ENCODE measurements at places on chromosomes 4 and X.

DNA sequence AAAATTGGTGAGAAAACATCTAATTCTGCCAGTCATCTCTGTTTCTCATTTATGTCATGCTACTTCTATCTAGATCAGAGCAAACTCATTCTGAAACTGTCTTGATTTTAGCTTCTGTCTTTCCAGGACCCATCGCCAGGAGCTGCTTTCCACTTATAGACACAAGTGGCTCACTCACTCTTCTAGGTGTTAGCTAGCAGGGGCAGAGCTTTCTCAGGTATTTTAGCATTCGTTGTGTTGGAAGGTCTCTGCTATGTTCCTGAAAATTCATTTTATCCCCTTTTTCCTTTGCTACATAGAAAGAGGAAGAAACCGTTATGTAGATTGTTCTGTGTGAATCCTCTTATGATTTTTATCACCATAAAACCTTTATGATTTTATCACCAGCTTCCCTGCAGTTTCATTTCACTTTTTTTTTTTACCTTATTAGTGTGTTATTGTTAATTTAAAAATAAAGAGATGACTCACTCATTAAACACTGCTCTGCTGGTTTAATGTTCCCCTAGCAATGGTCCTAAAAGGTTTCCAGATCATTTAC is 246.6 kb upstream of the AADAT start:
- DNase-seq = no peak

GRCh38 chr4:26964512-26964911 is 103.9 kb downstream of the STIM2 start:
- DNase-seq = no peak

- no peak for DNase-seq
These were observed at the start of gene PDGFC for GRCh38 chr4:156971676-156972378. PDGFC (minus strand) TSS chr4:156971799; CDS start chr4:156970903, 896 bp downstream.

GRCh38 chr4:138305050-138305449 is 62.9 kb upstream of the SLC7A11 start:
- DNase-seq = no peak

DNA sequence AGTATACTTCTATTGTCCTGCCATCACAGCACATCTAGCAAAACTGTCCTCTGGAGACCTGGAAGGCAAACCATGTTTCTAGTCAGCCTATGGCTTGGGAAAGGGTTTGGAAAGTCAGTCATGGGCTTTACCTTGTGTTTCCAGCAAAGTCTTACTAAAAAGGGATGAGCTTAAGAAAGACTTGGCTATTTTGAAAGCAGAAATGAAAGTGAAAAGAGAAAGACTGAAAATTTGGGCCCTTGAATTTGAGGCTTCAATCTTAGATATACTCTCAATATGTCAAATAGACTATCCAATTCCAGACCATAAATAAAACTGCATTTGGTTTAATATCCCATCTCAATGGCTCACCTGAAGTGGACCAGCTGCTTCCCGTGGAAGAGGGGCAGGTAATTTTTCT is 127.9 kb downstream of the ZNF330 start:
- no peak for DNase-seq

DNA sequence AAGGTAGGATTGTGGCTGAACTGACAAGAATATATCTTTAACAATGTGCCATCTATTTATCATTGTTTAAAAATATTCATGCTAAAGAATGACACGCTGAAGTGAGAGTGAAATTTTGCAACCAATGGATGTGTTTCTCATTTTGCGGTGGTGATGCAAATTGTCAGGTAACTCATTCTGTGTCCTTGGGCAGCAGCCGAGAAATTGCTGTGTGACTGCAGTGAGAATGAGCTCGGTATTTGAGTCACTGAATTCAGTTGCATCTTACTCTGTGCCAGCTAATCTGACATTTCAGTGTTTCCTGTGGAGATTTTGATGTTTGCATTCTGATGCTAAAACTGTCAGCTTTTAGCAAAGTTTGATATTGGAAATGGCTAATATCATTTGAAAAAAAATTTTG is 28.1 kb downstream of the MCUB start:
- DNase-seq = no peak

- no peak for DNase-seq
These were observed 3.6 kb downstream of the GEMIN8 start for GRCh38 chrX:14026121-14026520.

GRCh38 chrX:111874241-111874640 is 1.7 kb upstream of the TRPC5OS start:
- DNase-seq = no peak

- no peak for DNase-seq
These were observed 18.1 kb downstream of the CHIC1 start for GRCh38 chrX:73581002-73581628.

GRCh38 chr4:385934-386707 is 48.5 kb downstream of the ZNF141 start:
- no peak for DNase-seq

DNA sequence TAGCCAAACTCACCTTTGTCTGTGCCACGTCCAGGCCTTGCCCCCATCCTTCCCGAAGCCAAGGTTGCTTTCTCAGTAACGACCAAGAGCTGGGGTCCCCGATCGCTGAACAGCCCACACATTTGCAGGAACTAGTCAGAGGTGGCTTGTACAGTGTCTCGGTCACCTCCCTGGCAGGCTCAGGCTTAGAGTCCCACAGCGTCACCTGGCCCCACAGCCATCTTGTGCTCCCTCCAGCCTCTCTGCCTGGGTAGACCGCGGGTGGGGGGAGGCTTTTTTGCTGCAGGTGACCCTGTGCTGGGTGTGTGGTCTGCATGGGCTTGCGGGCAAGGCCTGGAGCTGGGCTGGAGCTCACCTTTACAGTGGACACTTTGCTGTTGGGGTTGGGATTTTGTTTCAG is 60.2 kb downstream of the PSAPL1 start:
- DNase-seq = no peak

- no peak for DNase-seq
These were observed 740.9 kb downstream of the ARAP2 start for GRCh38 chr4:35503435-35503834.

DNA sequence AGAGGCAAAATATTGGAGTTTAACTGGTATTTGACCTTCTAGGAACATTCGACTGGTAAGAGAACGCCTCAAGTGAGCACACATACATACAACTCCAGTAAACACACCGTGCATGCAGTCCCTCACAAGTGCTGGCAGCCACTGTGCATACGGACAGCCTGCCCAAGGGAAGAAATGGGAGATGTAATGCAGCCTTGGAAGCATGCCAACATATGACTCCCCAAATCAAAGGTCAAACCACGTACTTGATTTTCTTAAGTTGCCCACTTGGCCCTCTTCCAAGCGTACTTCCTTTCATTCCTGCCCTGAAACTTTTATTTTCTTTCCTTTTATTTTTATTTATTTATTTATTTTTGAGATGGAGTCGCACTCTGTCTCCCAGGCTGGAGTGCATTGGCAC is 206.6 kb downstream of the SPRY1 start:
- DNase-seq = no peak

- DNase-seq = no peak
These were observed 41.2 kb downstream of the DCLK2 start for GRCh38 chr4:150119492-150119891.

DNA sequence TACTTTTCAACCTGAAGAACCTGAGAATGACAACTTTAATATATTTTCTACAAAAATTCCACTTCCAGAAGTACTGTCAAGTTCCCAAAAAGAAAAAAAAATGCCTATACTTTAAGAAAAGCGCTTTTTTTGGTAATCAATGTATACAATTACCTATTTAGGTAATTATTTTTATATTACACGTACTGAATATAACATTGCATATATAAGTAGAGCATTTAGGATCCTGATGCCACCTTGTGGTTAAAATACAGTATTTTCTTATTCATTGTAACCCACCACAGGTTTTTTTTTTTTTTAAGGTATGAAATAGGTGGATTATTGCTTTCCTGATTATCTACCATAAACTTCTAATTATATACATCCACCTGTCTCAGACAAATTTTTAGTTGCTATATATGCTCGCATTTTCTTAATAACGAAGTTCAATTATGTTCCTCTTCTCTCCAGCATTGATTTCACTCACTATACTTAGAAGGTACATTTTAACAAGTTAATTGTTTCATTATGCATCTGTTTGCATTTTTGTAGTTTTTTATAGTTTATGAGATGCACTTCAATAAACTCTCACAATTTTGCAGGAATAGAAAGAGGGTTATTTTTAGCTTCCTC is 5.2 kb downstream of the MAP9 start:
- no peak for DNase-seq

- no peak for DNase-seq
These were observed 22.9 kb upstream of the CPE start for GRCh38 chr4:165355900-165356300.

- no peak for DNase-seq
These were observed 24.8 kb downstream of the DOK7 start for GRCh38 chr4:3487861-3488260.

DNA sequence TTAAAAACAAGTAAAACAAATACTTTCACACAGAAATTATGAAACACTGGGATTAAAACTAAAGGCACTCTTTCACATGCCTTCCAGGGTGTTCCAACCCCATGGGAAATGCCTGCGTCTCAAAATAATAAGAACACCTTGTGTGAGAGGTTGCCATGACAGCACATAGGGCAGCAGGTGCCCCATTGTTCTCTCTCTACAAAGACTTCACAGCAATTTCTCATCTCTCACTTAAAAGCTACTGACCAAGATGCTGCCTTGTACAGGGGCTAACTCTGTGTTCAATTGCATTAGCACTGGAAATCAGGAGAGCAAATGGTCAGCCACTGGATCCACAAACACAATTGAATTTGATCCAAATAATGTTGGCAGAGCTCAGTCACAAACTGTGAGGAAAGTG is 102.5 kb upstream of the GALNTL6 start:
- no peak for DNase-seq

DNA sequence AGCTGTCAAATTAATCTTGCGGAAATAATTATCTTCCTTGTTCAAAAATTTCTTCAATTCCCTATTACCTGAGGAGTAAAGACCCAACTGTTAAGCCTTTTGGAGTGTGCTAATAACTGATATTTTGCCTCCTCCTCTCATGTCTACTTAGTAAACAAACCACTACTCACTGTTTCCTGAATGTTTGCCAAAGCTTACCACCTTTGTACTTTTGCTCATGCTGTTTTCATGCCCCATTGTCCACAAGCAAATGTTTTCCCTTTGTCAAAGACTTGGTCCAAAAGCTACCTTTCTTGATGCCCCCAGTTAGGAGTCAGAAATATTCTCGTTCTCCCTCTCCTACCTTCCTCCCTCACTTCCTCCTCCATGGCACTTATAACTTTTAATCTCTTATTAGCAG is 226.1 kb downstream of the ENOX2 start:
- DNase-seq = no peak

GRCh38 chr4:102586644-102587021 is 85.5 kb downstream of the NFKB1 start:
- DNase-seq = no peak

- DNase-seq = no peak
These were observed 50.8 kb downstream of the ANXA3 start for GRCh38 chr4:78602334-78602733.

DNA sequence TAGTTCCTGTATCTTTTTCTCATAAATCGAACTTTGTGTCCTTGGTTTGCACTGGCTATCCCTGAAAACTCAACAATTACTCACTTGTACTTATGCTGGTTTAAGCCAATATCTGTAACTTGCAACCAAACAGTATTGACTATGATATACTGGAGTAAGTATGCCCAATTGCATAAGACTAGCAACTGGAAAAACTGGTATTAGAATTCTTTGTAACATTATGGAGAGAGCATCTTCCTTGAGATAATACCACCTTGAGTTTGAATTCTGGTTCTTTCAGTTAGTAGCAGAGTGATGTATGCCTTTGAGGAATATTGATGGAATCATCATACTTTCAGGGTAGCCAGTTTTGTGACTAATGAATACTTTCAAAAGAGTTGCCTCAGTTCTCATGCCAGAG is 28.1 kb downstream of the BMP3 start:
- no peak for DNase-seq

DNA sequence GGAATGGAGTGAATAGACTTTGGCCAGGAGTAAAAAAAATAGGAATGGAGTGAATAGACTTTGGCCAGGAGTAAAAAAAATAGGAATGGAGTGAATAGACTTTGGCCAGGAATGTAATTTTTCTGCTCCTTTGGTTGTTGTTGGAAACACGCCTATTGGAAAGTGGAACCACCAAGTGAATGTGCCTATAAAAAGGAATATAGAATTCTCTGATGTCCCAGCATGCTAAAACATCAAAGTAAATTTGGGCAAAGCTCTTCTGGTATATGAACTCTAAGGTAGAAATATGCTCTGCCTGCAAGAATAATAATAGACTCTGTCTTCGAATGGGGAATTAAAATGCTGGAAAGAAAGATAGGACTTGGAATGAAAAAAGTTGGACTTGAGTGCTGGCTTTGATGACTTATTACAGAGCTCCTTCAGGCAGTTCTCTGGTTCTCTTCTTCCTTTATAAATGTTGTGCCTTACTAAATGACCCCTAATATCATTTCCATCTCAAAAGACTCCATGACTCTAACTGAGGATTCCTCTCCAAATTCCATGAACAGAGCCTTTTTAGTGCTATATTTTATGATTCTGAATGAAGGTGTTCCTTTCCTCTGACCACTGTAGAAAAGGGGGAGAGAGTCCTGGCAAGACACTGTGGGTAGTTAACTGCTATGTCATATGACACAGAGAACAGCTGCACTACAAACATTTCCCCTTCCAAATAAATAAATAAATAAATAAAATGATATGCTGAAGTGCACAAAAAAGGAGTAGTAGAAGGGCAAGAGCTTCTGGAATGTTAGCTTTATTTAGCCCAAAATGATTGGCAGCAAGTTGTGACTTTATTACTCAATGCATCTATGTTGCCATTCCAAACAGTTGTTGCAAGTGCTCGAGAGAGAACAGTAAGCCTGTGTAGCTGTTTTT is 13.5 kb upstream of the GBA3 start:
- no peak for DNase-seq

- DNase-seq = no peak
These were observed 53.9 kb downstream of the CAPN6 start for GRCh38 chrX:111216293-111216801.

GRCh38 chrX:123468481-123468880 is 264.4 kb downstream of the THOC2 start:
- DNase-seq = no peak

- DNase-seq = no peak
These were observed 99.0 kb downstream of the PHKA2 start for GRCh38 chrX:18884916-18885315.

GRCh38 chr4:130486841-130487240 is 1390.9 kb downstream of the C4orf33 start:
- DNase-seq = no peak

DNA sequence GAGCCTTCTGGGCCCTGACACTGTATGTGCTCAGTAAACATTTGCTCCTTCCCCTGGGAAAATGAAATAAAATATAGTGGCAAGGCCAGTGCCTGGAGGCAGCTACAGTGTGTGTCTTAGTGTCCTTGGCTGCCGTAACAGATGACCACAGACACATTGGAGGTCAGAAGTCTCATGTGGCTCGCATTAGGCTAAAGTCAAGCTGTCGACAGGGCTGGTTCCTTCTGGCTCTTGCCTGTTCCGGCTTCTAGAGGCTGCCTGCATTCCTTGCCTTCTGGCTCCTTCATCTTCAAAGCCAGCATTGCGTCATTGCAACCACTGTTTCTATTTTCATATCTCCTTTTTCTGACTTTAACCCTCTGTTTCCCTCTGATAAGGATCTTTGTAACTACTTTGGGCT is 83.6 kb upstream of the STX18 start:
- DNase-seq = no peak

DNA sequence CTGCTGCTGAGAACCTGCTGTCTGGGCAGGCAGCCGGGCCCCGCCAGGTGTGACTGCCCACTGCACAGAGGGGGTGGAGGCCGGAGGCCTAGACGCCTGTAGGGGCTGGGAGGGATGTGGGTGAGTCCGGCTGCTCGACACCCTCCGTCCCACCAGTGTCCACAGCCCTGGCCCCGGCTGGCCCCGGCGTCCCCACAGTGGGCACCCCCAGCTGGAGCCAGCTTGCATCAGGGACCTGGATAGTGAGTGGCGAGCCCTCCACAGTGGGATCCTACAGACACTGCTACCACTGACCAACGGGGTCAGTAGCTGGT is 34.7 kb upstream of the SPON2 start:
- DNase-seq = no peak

Measured in vagina (tissue), 2 donors.